NCI-H1048 (cell line): ENCODE measurements at places on chromosomes 4 and X.

- DNase-seq, result no peak
Measured at GRCh38 chrX:10325611-10326010, 168.8 kb downstream of the CLCN4 start.

GRCh38 chrX:147779173-147779572 is 132.5 kb upstream of the FMR1 start:
- no peak for DNase-seq

DNA sequence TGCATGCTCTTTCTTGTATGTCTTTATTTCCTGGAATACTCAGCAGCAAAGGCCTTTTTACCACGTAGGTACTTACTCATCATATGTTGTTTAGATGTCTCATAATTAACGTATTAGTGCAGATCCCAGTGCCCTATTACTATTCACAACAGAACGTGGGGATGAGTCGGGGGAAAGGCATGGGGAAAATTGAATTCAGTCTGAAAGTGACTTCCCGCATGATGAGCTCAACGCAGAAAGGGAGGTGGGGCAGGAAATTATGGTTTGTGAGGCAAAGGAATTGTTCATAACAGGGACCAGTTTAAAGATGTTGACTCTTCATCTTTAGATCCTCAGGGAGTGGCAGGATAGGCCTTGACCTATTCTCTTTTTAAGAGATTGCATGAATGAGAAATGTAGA is 2.0 kb upstream of the TMPRSS11D start:
- DNase-seq, result no peak

GRCh38 chrX:126701380-126701779 is 118.1 kb upstream of the PRR32 start:
- DNase-seq, result no peak

GRCh38 chr4:46016306-46016705 is 107.5 kb downstream of the GABRG1 start:
- no peak for DNase-seq

- DNase-seq, result no peak
Measured at GRCh38 chr4:15341733-15342300, 86.0 kb upstream of the C1QTNF7 start.

- DNase-seq, result no peak
Measured at GRCh38 chr4:30103455-30103854, 616.7 kb upstream of the PCDH7 start.

DNA sequence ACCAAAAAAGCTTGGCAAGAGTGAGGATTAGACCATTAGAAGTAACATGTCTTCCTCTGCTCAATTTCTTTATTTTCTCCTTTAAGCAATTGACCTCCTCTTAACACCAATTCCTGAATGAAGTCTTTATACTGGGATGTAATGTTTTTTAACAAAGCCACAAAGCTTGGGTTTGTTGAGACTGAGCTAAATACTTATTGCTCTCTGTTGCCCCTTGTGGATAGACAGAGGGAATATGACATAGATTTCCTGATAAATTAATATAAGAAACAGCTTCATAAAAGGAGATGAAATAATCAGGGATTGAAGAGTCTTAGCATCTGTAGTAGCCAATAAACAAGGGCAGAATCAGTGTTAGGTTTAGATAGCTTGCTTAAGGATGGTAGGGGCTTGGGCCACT is 57.6 kb downstream of the CCDC160 start:
- DNase-seq, result no peak

GRCh38 chr4:126916049-126916625 is 716.6 kb upstream of the INTU start:
- no peak for DNase-seq

DNA sequence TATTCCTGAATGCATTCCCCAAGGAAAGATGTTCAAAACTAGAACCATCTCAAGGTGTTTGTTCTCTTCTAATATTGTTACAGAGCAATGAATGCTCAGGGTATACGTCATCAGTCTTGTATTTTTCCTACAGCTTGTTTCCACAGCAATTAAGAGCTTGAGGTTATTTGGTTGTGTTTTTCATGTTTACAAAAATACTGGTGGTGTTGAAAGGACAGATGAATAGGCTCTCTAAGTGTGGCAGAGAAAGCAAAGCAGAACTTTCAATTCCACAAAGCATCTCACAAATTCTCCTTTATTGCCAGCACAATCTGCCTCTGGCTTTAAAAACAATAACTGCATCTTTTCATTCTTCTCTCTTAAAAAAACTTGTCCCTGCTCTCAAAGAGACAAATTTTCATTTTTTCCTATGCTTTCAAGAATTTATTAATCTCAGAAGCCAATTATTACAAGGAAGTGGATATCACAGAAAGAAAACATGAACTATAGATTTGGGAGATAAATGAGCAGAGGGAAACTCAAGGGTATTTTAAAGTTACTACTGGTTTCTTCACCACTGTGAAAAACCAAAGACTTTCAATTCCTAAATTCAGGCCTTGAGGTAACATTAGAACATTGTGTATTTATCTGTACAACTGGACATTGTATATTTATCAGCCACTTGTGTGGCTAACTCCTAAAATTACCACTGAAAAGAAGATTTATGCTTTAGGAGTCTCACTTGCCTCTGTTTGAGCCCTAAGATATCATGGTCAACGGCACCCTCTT is 49.2 kb downstream of the DDX53 start:
- DNase-seq, result no peak

DNA sequence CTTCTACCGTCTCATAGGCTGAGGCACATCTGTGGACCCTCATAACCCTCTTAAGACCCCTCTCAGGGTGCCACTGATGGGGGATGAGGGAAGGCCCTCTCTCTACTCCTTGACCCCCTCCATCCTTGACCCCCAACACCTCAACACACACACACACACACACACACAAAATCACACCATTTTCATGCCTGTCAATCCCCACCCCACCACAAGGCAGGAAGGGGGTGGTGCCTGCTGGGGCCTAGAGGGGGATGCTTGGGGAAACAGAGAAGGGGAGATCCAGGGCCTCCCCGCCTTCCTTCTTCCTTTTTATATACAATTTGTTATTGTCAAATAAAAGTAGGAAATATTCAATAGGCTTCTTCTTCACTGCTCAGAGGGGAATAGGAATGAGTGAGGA is 1.2 kb upstream of the EBP start:
- no peak for DNase-seq

DNA sequence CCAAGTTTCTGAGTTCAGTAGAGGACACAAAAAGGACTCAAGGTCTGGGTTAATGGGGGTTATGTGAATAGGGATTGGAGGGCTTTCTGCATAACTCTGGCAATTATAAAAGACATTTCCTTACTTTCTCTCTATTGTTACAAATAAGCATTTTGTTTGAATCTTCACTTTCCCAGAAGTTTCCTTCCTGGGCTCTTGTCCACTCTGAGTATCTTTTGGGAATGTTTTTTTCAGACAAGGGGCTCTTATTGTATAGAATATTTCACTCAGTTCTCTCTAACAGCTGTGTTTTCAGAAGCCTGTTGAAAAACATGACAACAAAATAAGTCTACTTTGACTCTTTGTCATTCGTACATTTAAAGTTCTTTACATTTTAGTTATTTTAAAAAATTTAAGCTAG is 57.6 kb upstream of the MAP9 start:
- no peak for DNase-seq

DNA sequence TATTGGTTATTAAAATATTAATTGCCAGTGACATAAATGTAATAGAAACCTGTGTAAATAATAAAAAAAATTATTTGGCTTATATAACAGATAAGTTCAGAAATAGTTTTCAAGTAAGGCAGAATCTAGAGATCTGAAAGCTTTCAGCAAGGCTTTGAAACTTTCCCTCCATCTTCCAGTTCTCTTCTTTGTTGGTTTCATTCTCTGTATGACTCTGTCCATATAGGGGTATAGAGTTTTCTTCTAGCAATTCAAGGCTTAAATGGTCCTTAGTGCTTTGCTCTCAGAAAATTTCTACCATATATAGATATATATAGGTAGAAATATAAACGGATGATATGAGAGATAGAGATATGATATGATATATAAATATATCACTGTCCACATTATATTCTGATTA is 160.5 kb upstream of the GABRA2 start:
- DNase-seq, result no peak

DNA sequence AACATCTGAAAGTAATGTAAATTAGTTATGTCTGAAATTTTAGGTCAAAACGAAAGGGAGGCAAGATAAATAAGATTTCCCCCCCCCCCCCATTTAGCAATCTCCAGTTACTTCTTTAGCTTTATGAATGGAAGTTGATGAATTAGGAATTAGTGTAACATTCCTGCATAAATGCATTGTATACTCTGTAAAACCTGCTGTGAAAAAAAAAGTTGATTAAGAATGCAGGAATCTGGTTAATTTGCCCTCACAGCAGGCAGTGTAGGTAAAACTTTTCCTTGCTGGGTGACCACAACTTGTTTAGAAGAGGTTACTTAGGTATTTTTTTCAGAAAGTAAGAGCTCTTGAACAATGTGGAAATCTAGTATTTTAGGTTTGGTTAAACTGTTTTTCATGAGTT is 15.3 kb downstream of the LARP7 start:
- DNase-seq, result no peak

DNA sequence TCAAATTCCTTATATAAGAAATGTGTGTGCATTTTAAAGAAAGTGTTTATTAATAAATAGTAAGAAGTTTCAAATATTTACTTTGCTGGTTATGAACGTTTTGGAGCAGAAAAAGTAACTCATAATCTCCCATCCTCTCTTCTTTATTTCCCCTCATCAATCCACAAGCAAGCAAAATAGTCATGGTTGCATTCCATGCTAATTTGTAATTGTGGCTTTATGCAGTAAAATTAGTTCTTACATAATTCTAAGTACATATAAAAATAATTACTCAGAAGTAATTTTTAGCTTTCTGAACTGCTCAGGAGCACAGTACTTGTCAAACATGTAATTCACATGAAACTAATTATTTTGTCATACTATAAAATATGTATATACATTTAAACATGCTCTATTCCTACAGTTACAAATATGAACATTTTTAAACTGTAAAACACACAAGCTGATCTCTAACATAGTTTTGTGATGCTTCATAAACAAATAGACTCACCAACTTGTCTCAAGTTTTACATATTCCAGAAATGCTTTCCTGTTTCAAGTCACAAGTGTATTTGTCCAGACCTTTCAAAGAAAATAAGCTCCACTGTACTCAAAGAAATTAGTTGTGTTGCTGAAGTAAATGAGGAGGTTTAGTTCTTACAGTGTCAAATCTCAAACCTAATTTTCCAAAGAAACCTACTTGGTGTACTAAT is 218.9 kb downstream of the PABPC4L start:
- no peak for DNase-seq

GRCh38 chr4:177427192-177427591 is 15.0 kb downstream of the AGA start:
- DNase-seq, result no peak

GRCh38 chr4:165190591-165191347 is 16.6 kb upstream of the KLHL2 start:
- DNase-seq, result no peak

GRCh38 chr4:173051716-173052115 is 116.9 kb upstream of the GALNT7 start:
- DNase-seq, result no peak

GRCh38 chr4:175616287-175616686 is 195.8 kb downstream of the GPM6A start:
- DNase-seq, result no peak

- no peak for DNase-seq
Measured at GRCh38 chr4:52968241-52968640, 106.1 kb downstream of the RASL11B start.

- no peak for DNase-seq
Measured at GRCh38 chr4:112766422-112766821, 129.5 kb downstream of the LARP7 start.

DNA sequence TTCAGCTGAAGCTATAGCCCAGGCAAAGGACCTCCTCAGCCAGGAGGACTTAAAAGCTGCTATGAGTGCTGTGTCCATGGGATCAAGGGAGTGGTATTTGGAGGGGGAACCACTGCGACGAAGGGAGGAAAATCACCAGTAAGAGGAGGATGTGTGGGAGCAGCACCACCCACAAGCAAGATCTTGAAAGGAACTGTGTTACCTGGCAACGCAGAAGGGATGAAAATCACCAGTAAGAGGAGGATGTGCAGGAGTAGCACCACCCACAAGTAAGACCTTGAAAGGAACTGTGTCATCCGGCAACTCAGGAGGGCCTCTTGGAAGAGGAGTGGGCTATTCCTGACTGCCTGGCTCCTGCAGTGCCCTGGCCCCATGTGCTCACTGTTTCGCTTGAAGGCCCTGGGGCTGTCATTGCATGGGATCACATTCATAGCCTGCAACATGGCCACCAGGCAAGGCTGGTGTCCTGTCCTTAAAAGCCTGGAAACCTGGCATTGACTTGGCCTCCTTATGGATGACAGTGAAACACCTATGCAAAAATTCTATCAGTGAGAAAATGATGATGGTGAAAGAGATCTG is 48.3 kb downstream of the TRMT44 start:
- no peak for DNase-seq

DNA sequence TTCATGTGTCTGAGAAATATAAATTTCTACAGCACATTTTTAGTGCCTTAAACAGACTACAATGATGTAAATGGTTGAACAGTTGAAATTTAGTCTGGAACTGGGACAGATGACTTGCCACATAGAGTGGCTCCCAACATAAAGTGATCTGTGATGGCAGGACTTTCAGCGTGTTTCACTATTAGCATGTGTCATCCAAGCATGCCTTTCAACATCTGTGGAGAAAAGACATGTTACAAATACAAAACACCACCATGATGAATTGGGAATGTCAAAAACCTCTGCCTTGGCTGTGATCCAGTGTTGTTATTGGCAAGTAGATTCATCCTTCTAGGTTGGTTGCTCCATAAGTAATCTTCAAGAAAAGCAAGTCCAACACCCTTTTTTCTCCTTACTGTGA is 348.7 kb downstream of the MAPK10 start:
- DNase-seq, result no peak

GRCh38 chr4:72886602-72887001 is 182.9 kb downstream of the COX18 start:
- DNase-seq, result no peak

GRCh38 chr4:2341911-2342652 is 76.4 kb downstream of the ZFYVE28 start:
- no peak for DNase-seq

DNA sequence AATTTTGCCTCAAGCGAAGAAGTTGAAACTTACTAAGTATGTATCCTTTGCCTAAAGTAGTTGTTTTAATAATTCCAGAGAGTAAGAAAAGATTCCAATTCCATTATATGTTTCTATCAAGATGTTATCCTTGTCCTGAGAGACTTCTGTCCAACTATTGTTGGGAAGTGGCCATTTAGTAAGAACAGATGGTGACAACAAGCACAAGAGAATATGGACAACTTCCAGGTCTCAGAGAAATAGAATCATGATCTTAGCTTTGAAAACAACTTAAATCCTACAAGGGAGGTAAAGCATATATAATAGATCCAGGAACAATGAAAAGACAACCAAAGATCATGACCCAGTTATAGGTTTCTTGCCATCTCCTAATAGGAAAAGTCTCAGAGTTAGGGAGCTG is 486.6 kb upstream of the PCDH10 start:
- DNase-seq, result no peak

DNA sequence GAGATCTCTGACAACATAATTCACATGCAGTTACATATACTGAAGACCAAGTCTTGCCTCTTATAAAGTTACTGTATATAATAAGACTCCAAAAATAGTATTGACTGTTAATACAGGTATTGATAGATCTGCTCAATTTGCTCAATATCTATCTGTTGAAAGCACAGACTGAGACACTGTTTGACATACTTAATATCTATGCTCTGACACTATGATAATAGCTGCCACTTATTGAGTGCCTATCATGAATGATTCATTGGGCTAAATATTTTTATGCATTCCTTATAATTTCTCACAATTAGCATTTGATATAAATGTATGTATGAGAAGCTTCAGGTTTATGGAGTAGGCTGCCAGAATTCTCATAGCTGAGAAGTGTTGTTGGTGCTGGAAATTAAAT is 1600.9 kb upstream of the IGFBP7 start:
- no peak for DNase-seq
